NCI-H2171 treated with DMSO at 0.1 percent for 48 hours (cell line): ENCODE measurements at places on chromosomes 6 and 20.

GRCh38 chr6:136586295-136586694 lies 36.1 kb upstream of the MAP7 start:
- DNase-seq: no peak

- DNase-seq: no peak
Observed at GRCh38 chr6:75952128-75952527, 120.3 kb downstream of the IMPG1 start.

GRCh38 chr6:130913120-130913519 lies 85.9 kb downstream of the SMLR1 start:
- DNase-seq: no peak

DNA sequence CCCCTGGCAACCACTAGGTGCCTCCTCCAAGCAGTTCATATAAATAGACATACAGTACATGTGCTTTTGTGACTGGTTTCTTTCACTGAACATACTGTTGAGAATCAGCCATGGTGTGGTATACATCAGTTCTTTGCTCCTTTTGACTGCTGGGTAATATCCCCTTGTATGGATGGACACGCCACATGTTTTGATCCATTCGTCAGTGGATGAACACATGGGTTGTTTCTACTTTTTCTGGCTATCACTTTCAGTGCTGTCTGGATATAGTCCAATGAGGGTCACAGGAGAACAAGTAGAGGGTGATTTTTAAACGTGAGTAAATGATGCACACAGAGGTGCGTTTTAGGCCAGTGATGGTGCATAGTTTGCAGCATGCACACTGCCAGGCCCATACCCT lies 183.9 kb downstream of the FOXA2 start:
- no peak for DNase-seq
